ENCODE measurements at places on chromosomes 16 and 17. TPM values are rescaled to one million over a fixed set of nuclear protein-coding genes. Genes with fewer than 3 reads are reported as not detected.

The COA3 gene
- total RNA-seq = 56.1 TPM

The TBX2 gene
- 0.49 TPM for total RNA-seq

The ST6GALNAC1 gene
- 2.5 TPM for total RNA-seq

The KRTAP4-6 gene
- total RNA-seq = not detected

The DLX4 gene
- not detected for total RNA-seq

The HS3ST3A1 gene
- total RNA-seq = 0.74 TPM

The TEKT5 gene
- not detected for total RNA-seq

The BRIP1 gene
- 3.0 TPM for total RNA-seq

The CCDC92B gene
- total RNA-seq = 2.2 TPM

The CRISPLD2 gene
- 2.2 TPM for total RNA-seq

The SLC35B1 gene
- 26.1 TPM for total RNA-seq

The GRB7 gene
- 0.25 TPM for total RNA-seq

The SMTNL2 gene
- 2.5 TPM for total RNA-seq

The GRIN2C gene
- total RNA-seq = 0.98 TPM

The C16orf92 gene
- total RNA-seq = not detected

The HSPB9 gene
- not detected for total RNA-seq

The CD300C gene
- total RNA-seq = under 0.01 TPM

The CX3CL1 gene
- 4.4 TPM for total RNA-seq

The TLCD3A gene
- 8.9 TPM for total RNA-seq

The CLEC3A gene
- total RNA-seq = not detected

The PEMT gene
- total RNA-seq = 19.9 TPM

The AGRP gene
- total RNA-seq = not detected

The PRAC1 gene
- total RNA-seq = not detected

The HBQ1 gene
- total RNA-seq = 3.4 TPM

The PRDM7 gene
- total RNA-seq = not detected

The TOP3A gene
- 28.0 TPM for total RNA-seq

The CPHXL2 gene
- total RNA-seq = not detected

All from temporal lobe (tissue), 4 donors.